T-helper 9 cell (primary cell): ENCODE measurements at places on chromosomes 7 and 10.

- no peak for DNase-seq
Measured at GRCh38 chr7:117347962-117348672, 25.3 kb upstream of the WNT2 start.

- DNase-seq = no peak
Measured at GRCh38 chr10:4506095-4506494, 319.9 kb upstream of the AKR1E2 start.

GRCh38 chr10:112951359-112952281 is 1.6 kb downstream of the TCF7L2 start:
- peak; percentile 30 for DNase-seq

GRCh38 chr10:94223702-94224370 is 138.9 kb downstream of the NOC3L start:
- DNase-seq = no peak

GRCh38 chr7:73515178-73515577 is 6.9 kb downstream of the BAZ1B start:
- DNase-seq = no peak

GRCh38 chr10:59374916-59375315 is 12.6 kb upstream of the FAM13C start:
- DNase-seq = no peak

DNA sequence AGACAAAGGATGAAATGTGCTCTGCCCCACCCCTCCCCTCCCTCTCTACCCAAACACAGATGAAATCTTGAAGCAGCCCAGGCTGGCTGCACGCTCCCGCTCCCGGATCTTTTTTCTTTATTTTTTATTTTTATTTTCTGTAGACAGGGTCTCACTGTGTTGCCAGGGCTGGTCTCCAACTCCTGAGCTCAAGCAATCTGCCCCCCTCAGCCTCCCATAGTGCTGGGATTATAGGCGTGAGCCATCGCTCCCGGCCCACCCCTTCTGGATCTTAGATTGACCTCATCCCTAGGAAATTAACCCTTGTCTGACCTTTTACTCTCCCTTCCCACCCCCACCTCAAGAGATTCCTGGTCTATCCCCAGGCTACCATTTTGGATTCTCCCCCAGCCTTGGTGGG is 14.3 kb downstream of the TACR2 start:
- DNase-seq = no peak

GRCh38 chr7:110669410-110669809 is 421.5 kb upstream of the LRRN3 start:
- no peak for DNase-seq

GRCh38 chr10:28686835-28687682 is 9.7 kb downstream of the BAMBI start:
- no peak for DNase-seq

GRCh38 chr7:114979388-114979787 is 57.5 kb downstream of the MDFIC start:
- DNase-seq = no peak

DNA sequence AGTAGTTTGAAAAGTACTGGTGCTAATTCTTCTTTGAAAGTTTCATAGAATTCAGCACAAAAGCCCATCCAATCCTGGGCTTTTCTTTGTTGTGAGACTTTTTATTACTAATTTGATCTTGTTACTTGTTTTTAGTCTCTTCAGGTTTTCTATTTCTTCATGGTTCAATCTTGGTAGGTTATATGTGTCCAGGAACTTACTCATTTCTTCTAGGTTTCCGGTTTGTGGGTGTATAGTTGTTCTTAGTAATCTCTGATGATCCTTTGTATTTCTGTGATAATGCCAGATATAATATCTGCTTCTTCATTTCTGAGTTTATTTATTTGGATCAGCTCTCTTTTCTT is 147.5 kb downstream of the RTKN2 start:
- no peak for DNase-seq

GRCh38 chr10:12605580-12606405 is 256.4 kb downstream of the CAMK1D start:
- peak; percentile 30 for DNase-seq

DNA sequence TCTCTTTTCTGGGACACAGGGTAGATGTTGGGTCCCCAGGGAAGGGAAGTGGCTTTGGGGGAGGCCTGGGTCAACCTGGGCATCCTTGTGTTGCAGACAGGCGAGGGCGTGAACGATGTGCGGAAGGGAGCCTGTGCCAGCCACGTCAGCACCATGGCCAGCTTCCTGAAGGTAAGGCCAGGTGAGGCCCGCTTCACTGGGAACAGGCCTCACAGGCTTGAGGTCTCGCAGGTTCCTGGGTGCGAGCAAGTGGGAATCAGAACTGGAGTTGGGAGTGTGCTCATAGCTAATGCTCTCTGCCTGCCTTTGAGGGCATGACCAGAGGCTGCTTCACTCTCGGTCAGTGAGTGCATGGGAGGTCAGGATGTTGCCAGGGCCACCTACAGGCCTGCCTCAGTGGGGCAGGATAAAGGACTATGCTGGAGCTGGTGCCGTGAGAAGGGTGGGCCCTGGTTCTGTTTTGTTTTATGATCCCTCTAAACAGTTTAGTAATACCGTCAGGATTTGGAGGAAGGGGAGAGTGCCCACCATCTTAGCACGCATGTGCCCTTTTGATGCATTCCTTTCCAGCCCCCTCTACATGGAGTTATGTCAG is 8.4 kb downstream of the DBNL start:
- DNase-seq = no peak

- DNase-seq = no peak
Measured at GRCh38 chr7:137747359-137748031, 99.3 kb downstream of the DGKI start.

DNA sequence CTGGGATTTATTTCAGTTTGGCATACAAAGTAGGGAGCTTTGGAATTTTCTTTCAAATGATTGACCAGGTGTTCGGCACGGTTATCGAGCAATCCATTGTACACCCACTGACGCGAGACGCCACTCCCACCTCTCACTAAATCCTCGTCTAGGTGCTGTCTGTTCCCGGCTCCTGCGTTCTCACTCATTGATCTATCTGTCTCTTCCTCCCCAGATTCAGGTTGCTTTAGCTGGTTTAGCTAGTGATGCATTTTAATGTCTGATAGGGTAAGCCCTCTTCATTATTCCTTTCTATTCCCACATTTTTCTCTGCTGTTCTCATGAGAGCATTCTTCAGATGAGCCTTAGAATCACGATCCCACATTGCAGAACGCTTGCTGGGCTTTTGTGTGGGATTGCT is 91.7 kb downstream of the ELFN1 start:
- DNase-seq = no peak

DNA sequence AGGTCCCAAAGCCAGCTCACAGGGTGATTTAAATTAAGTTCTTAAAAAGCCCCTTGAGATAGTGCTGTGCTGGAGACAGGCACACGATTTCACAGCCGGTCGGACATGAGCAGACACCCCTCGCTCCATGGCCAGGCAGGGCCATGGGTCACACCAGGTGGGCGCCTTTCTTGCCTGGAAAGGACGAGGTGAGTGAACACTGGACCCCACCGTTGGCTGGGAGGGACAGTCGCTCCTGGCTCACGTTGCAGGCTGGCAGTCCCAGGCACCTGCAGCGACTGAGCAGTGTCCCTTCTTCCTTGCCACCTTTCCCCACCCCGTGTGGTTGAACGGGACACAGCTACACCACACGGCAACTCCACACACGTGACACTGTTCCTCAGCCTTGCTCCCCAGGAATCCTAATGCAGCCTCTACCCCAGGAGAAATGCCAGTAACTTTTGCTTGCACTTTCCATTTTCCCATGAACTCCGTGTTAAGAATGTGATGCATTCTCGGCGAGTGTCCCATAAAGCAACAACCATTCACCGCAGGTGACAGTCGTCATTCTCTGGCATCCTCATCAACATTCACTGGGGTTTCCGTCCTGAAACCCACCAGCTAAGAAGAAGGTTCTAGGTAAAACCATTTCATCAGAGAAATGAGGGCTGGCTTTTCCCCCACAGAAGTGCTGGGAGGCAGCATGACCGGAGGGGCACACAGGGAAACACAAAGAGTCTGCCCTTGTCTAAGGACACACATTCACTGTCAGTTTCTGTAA is 217.4 kb downstream of the ZMYND11 start:
- no peak for DNase-seq

DNA sequence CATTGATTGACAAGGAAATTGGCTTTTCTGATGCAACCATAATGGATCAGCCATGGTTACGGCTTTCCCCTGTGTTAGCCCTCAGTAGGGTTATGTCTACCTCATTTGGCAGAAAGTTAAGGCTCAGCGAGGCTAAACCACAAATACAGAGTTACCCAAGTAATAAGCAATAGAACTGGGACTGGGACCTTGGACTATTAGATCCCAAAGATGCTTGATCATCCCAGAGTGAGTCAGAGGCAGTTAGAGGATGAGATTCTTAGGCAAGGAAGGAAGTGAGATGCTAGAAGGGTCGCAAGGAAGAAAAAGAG is 401.4 kb downstream of the TNS3 start:
- no peak for DNase-seq

DNA sequence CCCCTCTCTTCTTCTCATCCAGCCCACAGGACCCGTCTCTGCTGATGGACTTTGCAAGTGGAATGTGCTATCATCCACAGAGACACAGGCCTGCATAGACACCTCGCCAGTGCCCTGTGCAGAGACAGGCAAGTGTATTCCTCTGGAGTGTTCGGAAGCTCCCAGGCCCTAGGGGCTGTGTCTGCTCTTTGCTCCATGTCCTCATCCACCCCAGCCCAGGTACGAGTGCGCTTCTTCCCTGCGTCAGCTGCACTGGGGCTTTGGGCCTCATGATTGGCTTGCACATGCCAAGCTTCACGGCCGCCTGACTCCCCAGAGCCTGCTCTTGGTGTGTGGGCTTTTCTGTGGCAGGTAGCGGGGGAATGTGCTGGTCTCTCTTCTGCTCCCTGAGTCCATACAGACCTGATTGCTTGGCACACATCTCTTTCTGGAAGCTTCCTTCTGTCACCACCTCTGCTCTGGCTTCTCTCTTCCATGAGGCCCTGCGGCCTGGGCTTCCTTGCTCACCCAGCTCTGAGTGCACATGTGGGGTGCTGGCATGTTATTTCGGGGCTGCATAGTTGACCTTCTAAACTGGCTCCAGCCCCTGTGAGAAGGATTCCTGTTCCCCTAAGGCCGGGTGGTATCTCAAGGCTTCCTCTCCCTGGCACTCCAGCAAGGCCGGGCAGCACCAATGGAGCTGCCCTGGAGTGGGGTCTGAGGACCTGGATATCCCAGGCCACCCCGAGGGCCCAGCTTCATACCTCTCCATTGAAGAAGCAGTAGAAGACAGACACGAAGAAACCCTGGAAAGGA is 27.8 kb downstream of the CRHR2 start:
- no peak for DNase-seq

GRCh38 chr10:117615649-117616048 is 73.1 kb downstream of the EMX2 start:
- DNase-seq = no peak
